Renal cortical epithelial cell (primary cell): ENCODE measurements at places on chromosomes 1 and 21. TPM values are rescaled to one million over a fixed set of nuclear protein-coding genes. Genes with fewer than 3 reads are reported as not detected.

DNA sequence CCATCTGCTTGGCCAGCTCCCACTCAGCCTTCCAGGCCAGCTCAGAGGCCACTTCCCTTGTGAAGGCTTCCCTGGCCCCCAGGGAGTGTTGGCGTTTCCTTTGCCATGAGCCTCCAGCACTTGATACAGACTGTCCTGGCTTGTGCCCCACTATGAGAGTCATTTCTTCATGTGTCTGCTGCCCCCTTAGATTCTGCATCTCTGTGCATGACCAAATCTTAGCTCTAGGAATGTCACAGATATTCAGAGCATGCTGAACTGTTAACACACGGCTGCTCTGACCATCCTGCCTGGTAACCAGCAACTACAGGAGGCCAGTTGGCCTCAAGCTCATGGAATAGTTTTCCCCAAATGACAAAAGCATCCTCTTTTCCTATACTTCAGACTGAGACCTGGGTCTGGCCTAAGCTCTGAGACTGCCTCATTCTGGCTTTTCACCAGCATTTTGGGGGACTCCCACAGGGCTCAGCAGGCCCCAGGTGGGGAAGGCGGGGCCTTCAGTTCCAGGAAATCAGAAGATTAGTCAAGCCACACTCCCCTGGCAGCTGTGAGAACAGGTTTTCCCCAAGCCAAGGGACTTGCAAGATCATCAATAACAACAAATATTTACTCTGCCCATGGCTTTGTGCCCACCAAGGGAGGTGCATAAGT, 182.6 kb upstream of the EDN2 start:
- DNase-seq, result peak; percentile 68

PRRX1 gene
- total RNA-seq, result not detected in 2 replicates

PAQR6 gene
- 0.80 TPM in 1 of 2 replicates, not detected in the other for total RNA-seq

LCE1A gene
- not detected in 2 replicates for total RNA-seq

DNA sequence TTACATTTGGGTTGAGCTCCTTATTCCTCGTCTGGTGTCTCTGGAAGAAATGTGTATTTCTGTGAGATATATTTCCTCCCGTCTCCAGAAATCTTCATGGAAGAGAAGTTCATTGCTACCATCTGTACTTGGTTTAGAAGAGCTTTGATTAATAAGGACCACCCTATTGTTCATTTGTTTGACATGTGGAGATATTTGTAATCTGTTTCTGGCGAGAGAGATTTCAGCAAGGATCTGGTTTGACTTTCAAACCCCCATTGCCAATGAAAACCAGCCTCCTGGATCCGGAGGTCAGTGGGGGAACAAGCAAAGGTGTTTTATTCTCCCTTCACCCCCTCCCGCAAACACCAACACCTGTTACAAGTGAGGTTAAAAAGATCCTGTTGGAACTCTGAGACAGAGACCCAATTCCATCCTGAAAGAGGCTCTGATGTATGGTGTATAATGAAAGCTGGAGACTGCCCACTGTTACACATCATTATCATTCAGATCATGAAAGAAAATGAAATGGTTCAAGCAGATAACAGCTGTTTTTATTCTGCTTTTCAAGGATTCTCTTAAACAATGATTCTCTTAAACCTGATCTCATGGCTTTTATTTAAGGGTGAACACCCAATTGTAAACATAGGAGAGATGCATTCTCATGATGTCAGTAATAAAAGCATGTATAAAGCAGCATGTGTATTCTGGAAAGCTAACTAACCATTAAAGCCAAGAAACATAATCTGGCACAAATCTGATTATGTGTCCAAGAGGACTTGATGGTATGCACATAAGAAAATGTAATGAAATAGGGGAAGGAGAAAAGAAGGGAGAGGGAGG, 393.5 kb upstream of the ADGRL2 start:
- no peak for DNase-seq

DNA sequence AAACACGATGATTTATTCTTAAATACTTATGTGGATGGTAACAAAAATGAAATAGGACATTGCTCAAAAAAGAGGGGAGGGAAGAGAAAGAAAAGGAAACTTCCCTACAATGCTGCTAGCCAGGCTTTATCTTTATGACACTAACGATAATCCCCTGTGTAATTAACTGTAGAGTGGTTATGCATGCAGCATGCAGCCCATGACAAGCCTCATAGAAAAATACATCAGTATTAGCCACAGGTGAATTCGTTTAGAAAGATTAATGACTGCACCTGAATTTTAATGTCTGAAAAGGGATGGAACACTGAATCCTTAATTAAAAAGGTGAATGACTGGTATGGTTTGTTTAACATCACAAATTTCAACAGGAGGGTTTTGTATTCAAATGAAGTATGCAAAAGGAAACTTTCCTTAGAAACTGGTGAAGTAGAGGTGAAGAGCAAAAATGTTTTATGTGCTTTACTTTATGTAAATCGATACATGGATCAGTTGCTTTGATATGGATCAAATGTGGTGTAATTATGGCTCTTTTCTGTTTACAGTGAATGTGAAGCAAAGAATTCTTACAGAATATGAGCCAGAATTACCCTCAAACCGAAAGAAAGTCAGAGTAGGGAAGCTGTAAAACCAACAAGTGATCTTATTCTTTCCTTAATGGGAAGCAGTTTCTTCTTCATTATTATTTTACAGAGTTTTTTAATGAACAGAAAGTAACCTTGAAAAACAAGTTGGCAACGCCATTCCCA, 569.6 kb upstream of the ADGRL2 start:
- DNase-seq, result no peak

DNA sequence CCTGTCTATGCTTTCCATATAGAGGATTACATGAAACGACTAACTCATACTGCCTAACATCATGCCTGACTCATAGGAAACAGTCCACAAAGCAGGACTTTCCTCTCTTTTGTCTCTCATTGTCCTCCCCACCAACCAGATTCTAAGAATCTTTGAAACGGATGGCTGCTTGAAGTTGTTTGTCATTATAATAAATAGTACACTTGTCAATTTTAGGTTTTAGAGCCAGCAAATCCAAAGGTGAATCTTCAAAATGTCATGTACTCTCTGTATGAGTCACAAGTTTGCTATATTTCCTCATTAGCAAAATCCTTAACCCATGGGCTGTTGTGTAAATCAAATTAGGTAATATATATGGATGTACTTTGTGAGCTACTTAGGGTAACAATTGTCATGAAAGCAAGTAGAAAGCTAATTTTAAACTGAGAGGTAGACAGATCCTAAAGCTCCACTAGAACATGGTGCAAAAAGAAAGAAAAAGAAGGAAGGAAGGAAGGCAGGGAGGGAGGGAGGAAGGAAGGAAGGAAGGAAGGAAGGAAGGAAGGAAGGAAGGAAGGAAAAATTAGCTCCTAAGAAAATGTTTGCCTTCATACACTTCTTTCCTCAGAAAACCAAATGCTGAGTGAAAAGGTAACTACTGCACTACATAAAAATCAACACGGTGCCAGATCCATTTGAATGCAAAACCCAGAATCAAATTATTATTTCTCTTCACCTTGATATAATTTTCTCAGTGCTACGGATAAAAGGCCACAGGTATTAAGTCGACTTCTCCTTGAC, 129.5 kb upstream of the PRMT6 start:
- peak; percentile 53 for DNase-seq

AUNIP gene
- 0.89 and 5.7 TPM in 2 replicates for total RNA-seq

GRCh38 chr21:25385911-25386474, 221.3 kb downstream of the MRPL39 start:
- peak; percentile 76 for DNase-seq

DNA sequence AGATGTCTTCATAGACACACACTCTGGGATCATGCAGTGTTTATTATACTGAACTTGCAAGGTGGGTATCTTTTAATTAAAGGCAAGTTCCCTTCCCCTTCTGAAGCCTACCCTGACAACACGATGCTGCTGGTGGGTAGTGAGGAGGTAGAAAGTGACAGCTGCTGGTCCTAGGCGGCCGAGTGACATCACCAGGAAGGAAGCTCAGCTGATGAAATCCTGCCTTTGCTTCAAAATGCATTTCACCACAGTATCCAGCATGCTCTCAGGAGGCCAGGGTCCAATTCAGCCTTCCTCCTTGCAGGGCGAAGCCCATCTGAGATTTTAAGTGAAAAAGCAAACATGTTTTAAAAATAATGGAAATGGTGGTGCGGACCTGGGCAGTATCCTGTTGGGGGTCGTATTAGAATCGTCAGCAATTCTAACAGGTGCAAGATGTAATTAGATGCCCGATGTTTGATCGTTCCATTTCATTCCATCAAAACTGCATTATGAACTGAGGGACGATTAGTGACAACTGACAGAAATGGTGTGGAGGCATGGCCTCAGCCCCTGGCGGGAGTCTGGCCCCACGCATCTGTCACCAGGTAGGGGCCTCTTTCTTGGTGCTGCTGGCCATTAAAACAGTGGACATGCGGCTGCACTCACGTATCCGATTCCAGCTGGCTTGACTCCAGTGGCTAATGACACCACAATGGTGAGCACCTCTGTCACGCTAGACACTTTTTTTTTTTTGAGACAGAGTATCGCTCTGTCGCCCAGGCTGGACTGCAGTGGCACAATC, 324.8 kb upstream of the C1orf174 start:
- no peak for DNase-seq
